ENCODE measurements at places on chromosomes 11 and 22.

GRCh38 chr11:26730414-26731083 is 8.7 kb upstream of the SLC5A12 start:
- DNase-seq, result no peak

DNA sequence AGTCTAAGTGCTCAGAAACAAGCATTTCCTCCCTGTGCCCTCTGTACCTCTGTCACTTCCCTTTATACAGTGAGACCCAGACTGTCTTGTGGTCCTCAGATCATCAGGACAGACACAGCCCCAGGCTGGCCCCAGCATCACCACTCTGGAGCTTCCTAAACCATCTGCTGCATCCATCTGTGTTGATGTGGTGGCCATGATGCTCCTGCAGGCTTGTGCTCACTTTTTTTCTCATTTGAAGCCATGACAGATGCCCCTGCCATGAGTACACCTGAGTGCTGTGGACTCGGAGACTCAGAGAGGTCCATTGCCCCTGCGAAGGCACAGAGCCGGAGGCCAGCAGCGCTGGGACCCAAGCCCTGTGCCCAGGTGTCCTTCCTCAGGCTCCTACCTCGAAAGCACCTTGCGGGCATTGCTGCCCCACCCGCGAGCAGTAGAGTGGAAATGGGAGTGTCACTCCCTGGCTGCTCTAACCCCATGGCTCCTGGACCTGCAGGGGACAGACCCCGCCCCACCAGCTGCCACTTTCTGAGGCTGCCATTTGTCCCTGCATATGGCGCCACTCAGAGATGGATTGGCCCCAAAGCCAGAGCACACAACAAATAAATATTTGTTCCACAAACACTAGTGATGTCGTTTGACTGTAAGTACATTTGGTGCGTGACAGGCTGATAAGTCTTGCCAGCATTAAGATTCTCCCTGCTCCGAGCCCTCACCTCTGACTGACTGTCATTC is 593.5 kb downstream of the TBC1D22A start:
- no peak for DNase-seq

GRCh38 chr22:35276019-35276418 is 18.7 kb downstream of the HMGXB4 start:
- no peak for DNase-seq

GRCh38 chr22:20290045-20290392 is 21.9 kb upstream of the RTN4R start:
- DNase-seq, result no peak

DNA sequence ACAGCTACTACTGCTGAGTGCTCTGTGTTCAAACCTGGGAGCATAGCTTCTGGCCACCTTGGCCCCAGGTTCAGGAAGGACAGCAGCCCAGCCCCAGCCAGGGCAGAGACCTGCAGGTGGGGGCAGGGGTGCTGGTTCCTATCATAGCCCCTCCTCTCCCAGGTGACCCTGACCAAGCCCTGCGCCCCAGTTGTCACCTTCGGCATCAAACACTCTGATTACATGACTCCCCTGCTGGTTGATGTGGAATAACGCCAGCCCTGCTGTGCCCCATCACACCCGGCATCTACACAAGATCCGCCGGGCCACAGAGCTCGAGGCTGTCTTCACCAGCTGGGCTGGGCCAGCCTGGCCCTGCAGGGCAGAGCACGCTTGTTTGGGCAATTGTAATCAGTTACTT is 6.9 kb downstream of the SCGB1C1 start:
- DNase-seq, result no peak

- DNase-seq, result no peak
Measured at GRCh38 chr22:26554956-26555355, 35.0 kb downstream of the TPST2 start.

DNA sequence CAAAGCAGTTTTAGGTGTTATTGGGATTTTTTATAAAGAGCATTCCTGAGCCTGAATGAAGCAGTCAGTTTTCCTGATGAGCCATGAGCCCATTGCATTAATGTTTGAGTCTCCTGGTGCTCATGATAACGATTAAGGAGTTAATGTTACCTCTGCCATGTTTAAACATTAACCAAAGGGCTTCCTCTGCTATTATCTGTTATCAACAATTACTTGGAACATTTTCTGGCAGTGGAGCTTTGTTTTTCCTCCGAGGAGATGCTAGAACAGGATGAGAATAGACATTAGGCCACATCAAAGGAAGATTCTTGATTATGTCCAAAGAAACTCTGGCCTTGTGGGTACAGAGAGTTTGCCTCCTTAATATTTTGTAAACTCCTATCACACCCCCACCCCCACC is 49.9 kb downstream of the ZNRF3 start:
- DNase-seq, result no peak

DNA sequence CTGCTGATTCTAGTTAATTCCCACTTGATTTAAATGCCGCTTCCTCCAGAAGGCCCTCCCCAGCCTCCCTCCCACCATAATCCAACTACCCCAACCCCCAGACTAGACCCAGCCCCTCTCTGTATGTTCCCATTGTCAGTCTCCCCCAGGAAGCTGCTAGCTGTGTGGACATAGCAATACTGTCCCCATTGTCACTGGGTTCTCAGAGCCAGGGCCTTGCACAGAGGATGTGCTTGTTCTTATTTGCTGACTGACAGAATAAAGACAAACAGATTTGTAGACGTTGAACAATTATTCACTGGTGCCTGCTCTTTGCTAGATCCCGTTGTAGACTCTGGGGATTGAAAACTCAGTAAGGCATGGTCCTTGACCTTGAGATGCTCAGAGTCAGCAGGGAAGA is 45.7 kb upstream of the NAV2 start:
- DNase-seq, result no peak

- DNase-seq, result peak; percentile 47
Measured at GRCh38 chr11:613369-613968, 2.3 kb downstream of the IRF7 start.

GRCh38 chr11:61701242-61701886 is 21.2 kb downstream of the DAGLA start:
- DNase-seq, result no peak

DNA sequence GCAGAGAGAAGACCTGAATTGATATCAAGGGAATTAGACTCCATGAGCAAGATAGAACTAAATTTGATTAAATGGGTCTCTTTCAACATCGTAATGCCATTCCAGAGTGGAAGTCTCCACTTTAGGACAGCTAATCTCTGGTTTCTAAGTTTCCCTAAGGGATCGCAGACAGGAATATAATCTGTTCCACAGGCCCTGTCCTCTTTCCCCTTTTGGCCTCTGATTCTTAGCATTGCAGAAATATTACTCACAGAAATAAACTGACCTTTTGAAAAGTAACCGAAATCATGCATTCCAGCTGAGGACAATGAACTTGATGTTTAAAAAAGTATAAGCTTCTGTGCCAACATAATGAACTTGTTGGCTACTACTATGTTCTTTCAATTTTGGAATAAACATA is 227.8 kb downstream of the ETS1 start:
- no peak for DNase-seq

- no peak for DNase-seq
Measured at GRCh38 chr11:20192151-20192550, 31.9 kb upstream of the DBX1 start.
